ENCODE measurements at places on chromosomes 16 and 17.

- DNase-seq = no peak
Observed at GRCh38 chr16:23945243-23945642, 109.5 kb downstream of the PRKCB start.

GRCh38 chr16:339680-340079 is 12.8 kb downstream of the AXIN1 start:
- peak; percentile 83 for DNase-seq

- no peak for DNase-seq
Observed at GRCh38 chr17:43734376-43734775, 24.2 kb downstream of the SOST start.

GRCh38 chr16:50193594-50193993 is 40.5 kb downstream of the TENT4B start:
- DNase-seq = no peak

DNA sequence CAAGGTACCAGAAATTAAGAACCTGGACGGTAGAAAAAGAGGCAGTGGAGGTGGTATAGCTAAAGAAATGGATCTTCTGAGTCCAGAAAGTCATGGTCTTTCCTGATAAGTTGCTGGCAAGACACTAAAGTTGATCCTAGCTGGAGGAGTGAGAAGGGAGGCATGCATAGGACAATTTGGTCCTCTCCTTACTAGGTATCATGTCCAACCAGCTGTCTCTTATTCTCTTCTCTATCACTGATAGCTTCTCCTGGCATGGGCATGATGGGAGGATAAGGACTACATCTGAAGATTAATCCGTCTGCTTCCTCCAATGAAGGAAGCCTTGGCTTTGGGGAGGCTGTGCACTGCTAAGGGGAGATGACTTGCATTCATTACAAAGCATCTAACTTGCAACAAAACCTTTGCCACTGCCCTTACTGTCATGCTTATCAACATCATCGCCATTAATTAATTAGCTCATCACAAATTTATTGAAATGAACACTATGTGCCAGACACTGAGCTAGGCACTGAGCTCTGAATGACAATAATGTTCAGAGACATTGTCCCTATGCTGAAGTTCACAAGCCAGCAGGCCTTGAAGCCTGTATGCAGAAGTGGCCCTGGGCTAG is 3.1 kb upstream of the FAM117A start:
- no peak for DNase-seq

DNA sequence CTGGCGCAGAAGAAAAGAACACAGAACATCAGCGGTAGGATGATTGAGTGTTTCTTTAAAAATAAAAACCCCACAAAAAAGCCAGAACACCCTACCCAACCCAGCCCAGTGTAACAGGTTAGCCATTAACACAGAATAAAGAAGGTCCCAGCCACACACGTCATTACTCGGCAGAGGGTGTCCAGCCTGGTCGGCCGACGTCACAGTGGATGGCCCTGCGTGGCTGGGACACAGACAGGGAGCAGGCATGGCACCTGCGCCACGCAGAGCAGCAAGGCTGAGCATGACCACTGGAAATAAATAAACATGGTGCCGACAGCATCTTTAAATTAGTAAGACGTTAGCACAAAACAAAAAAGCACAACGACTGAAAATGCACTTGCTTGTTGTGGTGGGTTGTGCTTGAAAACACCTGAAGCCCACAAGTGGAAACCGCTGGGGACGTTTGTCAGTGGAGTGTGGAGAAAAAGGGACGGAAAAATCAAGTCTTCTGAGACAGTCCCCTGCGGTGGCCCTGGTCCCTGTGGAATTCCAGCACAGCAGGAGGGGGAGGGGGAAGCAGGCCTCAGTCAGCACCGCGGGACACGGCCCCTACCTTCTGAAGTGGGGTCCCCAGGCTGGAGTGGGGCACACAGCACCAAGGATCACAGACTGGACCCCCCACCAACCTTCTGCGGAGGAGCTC is 39.2 kb downstream of the SLC7A5 start:
- no peak for DNase-seq

DNA sequence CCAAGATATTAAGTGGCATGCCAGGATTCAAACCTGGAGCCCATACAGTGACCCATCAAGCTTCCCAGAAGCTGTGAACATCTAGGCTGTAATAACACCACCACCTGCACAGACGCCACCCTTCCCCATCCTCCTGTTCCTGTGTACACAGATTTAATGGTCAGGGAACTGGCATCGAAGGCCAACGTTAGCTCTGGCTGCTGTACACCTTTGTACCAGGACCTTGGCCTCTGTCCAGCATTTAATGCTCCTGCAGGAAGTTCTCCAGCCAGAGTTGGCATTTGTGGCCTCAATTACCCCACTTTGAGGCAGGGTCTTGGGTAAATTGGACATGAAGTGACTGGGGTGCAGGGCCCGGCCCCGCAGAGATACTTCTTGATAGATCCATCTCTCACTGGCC is 49.3 kb downstream of the SCNN1B start:
- DNase-seq = no peak

GRCh38 chr16:57485091-57485915 is 990 bp downstream of the DOK4 start:
- DNase-seq = no peak

GRCh38 chr17:60602385-60602742 is 2.4 kb downstream of the PPM1D start:
- no peak for DNase-seq

DNA sequence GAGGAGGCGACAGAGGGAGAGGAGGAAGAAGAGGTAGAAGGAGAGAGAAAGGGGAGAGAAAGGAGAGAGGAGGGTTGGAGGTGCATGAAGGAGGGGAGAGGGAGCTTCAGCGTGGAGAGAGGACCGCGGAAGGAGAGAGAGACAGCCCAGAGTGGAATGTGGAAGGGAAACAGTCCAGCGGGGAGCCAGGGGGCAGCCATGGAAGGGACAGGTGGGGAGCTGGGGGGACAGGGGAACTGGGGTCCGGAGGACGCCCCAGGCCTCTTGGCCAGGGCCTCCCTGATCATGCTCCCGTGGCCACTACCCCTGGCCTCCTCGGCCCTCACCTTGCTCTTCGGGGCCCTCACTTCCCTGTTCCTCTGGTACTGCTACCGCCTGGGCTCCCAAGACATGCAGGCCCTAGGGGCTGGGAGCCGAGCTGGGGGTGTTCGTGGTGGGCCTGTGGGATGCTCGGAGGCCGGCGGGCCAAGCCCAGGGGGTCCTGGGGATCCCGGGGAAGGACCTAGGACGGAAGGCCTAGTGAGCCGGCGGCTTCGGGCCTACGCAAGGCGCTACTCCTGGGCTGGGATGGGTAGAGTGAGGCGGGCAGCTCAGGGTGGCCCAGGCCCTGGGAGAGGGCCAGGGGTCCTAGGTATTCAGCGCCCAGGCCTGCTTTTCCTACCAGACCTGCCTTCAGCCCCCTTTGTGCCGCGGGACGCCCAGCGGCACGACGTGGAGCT is 759 bp downstream of the ASPHD1 start:
- DNase-seq = no peak

DNA sequence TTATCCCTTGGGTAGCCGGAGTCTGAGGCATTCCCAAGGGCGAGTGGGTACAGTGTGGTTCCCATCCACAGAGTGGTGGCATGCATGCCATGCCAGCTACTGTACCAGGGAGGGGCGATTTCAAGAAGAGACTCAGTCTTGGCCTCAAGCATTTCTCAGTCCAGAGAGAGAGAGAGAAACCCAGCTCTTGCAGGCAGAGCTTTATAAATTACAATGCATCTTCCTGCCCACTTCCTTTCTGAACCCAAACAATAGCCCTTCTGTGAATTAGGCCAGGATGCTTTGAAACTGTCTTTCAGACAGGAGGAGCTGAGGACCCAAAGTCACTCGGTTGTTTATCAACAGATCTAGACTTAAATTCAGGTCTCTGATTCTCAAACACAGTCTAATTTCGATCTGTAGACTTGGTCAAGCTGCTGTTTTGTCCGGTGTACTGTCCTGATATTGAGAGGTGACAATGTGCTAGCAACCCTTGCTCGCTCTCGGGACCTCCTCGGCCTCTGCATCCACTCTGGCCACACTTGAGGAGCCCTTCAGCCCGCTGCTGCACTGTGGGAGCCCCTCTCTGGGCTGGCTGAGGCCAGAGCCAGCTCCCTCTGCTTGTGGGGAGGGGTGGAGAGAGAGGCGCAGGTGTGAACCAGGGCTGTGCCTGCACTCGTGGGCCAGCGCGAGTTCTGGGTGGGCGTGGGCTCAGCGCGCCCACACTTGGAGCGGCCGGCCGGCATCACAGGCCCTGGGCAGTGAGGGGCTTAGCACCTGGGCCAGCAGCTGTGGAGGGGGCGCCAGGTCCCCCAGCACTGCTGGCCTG is 408.0 kb downstream of the UTP18 start:
- DNase-seq = no peak

DNA sequence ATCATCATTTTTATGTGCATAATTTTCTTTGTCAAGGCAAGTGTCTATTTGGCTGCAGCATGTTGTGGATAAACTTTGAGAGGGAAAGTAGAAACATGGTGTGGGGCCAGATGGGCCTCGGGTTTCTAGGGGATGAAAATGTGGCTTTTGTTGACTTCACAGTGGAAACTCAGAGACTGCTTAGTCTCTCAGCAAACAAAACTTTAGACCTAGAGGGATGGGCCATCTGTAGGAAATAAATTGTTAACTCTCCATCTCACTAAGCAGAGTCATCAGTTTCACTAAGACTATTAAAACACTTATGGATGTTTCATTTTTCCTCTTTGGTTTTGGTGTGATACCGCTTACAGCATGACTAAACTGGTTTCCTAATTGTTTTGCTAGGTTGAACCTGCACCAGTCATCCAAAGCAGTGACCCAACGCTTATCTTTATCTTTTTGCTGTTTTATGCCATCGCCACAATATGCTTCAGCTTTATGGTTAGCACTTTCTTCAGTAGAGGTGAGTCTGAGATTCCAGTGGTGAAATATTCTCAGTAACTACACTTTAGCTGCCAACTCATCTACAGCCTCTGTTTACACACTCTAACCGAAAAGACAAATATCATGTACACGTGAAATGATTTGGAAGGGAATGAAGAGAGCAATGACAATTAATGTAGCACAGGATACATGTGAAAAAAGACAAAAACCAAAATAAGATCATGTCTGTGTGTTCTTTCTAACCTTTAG is 60.6 kb upstream of the CRYM start:
- no peak for DNase-seq

DNA sequence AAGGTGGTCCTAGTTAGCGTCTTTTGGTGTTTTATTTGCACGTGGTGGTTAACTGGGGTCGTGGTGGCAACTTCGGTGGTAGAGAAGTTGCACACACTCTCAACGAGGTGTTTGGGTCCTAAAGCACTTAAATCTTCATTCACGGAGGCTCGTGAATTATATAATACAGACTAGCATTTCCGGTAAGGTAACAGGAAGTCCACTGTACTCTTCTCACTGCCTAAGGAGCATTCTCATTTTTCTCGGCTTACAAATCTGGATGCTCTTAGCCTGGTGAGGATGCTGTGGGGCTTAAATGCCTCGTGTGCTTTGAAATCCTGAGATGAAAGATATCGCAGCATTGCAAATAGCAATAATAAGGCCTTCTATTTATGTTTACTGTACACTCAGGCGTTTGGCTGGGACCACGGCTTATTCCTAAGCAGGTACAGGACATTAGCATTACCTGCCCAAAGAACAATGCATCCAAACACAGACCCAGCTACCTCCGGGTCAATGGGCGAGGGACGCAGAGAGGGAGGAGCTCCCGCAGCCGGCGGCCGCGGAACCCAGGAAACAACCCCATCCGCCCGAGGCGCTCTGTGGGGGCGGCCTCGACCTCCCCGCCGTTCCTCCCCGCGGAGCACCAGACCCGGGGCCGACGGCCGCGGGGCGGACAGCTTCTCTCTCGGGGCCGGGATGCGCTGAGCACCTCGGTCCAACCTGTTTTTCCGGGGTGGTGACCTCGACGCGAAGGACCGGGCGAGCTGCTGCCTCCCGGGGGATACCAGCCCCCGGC is 856 bp downstream of the DNAJA2 start:
- DNase-seq = no peak

DNA sequence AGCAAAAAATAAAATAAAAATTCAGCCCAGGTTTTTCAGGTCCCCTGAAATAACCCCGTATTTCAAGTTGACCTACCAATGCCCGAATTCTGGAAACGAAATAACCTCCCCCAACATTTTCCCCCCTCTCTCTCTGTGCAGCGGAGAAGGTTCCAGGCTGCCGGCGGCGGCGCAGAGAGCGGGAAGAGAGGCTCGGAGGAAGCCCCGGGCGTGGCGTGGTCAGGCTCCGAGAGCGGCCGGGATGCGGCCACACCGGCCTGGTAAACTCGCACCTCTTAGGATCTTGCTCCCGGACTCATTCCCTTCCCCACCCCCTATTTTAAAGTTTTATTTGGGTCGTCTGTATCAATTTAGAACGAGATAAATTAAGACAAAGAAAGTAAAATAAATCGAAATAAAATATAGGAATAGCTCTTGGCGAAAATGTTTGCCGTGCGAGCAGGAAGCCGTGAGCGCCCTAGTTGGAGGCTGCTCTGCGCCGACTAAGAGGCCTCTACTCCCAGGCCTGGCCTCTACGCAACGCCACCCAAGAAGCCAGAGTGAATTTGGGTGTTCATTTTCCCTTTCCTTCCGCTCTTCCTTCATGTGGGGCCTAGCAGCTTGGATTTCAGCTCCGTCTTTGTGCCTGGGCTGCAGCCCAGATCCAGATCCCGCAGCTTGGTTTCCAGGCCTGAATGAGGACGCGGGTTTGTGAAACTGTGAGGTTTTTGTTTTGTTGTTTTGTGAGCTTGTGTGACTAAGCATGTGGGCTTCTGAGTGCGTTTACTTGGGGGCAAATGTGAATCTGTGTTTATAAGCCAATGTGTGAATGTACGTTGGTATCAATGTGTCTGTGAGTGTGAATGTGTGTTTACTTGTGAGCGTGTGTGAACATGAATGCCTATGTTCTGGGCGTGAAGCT is 1.5 kb upstream of the HOXB6 start:
- no peak for DNase-seq

- DNase-seq = no peak
Observed at GRCh38 chr17:81868674-81869220, 2.4 kb downstream of the ARHGDIA start.

DNA sequence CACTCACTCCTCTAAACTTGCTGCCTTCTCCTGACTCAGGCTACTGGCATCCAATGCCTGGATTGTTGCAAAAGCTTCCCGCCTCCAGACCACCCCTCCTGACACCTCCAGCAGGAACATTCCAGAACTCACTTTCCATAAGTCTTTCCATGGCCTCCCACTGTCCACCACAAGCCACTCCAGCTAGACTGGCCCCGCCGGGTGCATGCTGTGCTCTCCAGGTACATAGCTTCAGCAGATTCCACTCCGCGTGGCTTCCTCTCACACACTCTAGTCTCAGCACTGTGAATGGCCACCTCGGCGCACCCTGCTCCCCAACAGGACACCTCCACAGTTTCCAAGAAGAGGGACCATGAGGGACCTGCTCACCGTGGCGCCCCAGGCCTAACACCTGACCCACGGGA is 25.9 kb upstream of the FAAP100 start:
- no peak for DNase-seq

GRCh38 chr16:66471716-66472393 is 44.8 kb downstream of the BEAN1 start:
- DNase-seq = no peak
